ENCODE measurements at places on chromosomes 6 and 20.

GRCh38 chr20:55760586-55760985 lies 244.7 kb downstream of the CBLN4 start:
- no peak for DNase-seq

DNA sequence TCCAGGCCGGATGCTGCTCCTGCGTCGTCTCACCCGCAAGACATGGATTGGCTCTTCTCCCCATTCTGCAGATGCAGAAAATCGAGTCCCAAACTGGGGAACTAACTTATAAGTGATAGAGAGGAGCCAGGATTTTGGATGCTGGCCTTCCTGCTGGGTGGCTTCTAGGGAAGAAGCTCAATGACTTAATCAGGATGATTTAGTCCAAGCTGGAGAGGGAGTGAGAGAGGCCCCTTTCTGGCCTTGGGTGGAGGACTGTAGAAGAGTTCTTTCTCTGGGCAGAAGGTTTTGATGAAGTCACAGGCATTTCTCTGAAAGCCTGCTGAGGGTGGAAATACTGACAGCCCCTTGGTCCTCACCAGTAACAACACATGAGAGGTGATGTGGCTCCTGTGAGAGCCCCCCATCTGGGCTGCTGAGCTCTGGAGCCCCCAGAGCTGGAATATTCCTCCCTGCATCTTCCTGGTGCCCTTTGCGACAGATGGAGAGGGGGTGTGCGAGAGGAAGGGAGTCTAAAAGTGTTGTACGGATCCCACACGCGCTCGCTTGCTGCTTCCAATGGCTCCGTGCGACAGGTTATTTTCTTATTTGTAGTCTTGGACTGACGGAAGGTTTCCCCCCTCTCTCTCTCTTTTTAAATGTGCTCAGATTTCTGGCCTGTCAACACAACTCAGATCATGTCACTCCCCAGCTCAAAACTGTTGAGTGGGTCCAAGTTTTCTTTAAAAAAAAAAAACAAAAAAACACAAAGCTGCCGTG lies 3.5 kb downstream of the SIRPA start:
- no peak for DNase-seq

GRCh38 chr6:157530126-157530525 lies 149.1 kb downstream of the ZDHHC14 start:
- DNase-seq, result no peak

DNA sequence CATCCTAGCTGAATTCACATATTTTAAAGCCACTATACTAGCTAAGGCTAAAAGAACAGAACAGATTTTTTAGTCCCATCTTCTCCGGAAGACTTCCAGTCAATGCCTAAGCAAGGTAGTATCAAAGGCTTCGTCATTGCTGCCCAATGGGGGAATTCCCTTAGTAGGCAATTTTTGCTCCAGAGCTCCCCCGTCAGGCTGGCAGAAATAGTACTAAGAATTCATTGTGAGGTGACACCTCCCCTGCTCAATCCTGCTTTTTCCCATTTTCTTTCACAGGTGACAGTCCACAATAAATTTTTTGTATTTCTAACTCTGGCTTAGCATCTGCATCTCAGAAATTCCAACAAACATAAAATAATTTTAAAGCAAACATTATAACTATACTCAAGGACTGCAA lies 52.8 kb upstream of the SRSF6 start:
- DNase-seq, result no peak

GRCh38 chr20:54014293-54014926 lies 56.0 kb downstream of the BCAS1 start:
- no peak for DNase-seq

DNA sequence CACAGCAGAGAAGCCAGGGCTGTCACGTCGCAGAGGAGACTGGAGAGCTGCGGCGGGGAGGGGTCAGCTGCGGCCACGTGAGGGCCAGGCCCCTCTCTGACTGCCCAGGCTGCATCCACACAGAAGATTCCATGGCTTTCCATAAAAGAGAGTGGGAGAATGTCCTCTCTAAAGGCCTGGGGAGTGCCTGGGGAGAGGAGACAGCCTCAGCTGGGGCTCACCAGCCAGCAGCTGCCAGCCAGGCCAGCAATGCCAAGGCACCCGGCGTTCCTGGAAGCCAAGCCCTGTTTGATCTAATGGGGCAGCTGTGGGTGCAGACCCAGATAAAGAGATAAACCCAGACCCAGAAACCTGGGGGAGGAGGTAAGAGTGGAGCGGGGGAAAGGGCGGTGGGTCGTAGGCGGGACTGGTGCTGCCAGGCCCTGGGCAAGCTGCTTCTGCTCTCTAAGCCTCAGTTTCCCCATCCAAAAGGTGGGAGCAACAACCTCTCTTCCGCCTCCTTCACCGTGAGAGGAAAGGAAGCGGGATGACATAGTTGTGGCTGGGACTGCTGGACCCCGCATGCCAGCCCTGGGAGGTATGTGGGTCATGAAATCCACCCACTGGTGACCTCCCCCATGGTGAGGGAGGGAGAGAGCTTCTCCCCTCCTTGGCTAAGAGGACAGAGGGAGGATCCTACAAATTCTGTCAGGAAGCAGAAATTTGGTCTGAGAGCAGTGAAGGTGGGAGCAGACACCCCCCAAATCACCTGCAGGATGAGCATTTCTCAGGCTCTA lies 3.1 kb upstream of the OSBPL2 start:
- DNase-seq, result no peak

DNA sequence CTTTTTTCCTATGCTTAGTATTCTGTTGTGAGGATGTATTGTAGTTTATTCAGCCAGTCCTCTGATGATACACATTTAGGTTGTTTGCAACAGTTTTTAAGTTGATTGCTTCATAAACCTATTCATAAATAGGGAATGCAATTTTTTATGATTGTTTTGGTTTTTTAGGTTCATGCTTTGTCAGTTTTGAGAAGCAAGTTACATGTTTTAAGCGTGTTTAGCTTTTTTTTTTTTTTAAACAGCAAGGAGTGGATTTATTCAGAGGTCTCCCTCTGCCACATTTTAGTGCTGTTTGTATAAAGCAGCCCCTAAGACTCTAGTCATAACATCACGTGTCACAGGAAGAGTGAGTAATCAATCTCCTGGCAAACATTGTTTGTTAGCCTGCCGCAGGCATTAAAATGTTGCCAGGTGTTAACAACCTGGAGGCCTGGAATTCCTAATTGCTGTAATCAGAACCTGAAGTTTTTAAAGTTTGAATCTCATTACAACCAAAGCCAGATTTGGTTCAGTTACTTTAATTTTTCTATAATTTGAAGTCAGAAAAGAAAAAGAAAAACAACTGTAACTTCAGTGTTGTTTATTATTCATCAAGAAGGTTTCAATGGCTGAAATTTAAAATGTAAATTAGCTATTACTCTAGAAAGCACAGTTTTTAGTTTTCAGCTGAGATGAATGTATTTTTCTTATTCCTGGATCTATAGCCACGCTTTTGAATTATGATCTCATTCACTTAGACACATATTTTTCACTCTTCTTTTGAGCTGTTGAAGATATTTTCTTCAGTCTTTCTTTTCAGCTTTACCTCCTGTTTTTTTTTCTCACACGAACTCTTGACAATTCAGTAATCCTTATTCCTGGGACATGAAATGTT lies 59.2 kb downstream of the KCNS1 start:
- no peak for DNase-seq

DNA sequence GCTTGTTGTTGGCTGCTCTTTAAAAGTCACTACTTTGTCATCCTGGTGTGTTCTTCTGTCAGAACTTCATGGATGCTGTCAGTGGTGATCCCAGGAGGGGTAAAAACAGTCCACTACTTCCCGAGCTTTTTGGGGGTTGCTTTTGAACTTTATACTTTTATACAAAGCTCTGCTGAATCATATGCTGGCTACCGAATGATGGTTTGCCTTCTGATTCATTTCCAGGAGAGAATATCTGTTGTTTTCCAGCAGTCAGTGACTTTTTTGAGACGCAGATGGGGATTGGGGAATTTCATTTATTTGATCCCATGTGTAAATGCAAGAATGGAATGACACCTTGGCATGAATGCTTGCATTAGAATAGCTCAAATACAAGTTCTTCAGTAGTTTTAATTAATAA lies 32.7 kb upstream of the COL10A1 start:
- no peak for DNase-seq

DNA sequence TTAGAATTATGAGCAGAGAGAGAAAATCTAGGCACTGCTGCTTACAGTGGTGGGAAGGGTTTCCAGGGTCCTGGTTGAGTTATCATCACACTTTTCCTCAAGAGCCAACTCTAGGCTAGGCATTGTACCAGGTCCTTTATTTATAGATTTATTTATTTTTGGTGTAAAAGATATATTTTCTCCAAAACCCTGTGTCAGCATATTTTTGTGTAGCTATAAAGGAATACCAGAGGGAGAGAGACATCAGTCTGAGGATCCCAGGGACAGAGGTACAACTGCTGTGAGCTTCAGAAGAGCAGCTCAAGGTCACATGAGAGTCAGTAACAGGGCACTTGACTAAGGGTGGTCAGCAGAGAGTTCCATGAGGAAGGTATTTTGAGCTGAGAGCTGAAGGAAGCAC lies 159.7 kb downstream of the SLC35B3 start:
- no peak for DNase-seq
